Stimulated activated CD4-positive, alpha-beta T cell treated with anti-CD3 and anti-CD28 coated beads, Interleukin-2, amount 100 ng/mL, for 4 hours (primary cell): ENCODE measurements at places on chromosomes 7 and 10.

GRCh38 chr7:1638215-1638661 lies 31.8 kb upstream of the ELFN1 start:
- no peak for DNase-seq

DNA sequence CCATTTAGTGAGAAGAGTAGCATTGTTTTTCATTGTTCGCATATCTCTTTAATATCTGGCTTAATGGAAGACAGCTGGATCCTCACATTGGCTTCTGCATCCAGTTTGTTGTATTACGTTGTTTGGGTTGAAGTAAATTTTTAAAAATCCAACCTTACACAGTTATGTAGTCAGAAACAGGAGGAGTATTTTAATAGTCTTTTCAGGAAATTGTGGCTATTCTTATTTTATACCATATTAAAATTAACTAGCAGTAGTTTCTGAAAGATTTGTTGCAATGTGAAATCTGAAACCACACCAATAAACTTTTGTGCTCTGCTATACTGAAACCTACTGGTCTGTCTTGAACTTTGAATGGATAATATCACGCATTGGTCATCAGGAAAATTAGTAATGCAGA lies 27.9 kb downstream of the MYPN start:
- DNase-seq: no peak

DNA sequence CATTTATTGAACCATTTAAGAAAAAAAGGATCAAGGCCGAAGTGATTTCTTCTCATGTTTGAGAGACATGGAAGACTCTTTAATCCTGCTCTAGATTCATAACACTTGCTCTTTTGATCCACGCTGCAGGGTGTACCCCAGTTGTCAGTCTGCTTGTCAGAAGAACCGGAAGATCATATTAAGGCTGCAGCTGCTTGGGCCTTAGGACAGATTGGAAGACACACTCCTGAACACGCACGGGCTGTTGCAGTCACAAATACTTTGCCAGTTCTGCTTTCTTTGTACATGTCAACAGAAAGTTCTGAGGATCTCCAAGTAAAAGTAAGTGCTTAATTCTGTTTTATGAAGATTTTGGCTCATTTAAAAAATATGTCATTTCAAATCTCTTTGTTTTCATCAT lies 46.3 kb downstream of the SPAG6 start:
- no peak for DNase-seq

GRCh38 chr7:2729031-2729892 lies 41.3 kb downstream of the AMZ1 start:
- no peak for DNase-seq

DNA sequence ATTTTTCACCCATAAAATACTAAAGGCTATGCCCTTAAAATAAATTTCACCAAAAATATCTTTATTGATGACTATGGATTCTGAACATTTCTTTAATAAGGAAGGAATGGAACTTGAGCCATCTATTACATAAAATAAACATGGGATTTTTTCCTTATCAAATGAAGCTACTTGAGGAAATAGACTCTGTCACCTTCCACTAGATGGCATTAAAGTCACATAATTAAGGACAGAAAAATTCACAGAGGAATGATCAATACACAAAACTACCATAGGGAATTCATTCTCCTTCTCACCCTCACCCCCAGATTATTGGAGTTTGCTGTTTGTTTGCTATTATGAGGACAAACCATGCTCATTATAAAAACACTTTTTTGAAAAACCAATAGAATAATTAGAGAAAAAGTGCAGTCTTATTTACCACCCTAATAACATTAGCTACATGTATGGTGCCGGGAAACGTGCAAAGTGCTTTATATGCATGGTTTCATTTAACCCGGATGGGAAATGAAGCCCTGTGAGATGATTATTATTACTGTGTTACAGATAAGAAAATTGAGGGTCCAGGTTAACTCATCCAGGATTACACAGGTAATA lies 21.1 kb upstream of the FOXI2 start:
- no peak for DNase-seq

GRCh38 chr10:45451407-45451806 lies 77.4 kb downstream of the ALOX5 start:
- DNase-seq: no peak

GRCh38 chr7:77235276-77235675 lies 35.7 kb upstream of the FGL2 start:
- DNase-seq: no peak

DNA sequence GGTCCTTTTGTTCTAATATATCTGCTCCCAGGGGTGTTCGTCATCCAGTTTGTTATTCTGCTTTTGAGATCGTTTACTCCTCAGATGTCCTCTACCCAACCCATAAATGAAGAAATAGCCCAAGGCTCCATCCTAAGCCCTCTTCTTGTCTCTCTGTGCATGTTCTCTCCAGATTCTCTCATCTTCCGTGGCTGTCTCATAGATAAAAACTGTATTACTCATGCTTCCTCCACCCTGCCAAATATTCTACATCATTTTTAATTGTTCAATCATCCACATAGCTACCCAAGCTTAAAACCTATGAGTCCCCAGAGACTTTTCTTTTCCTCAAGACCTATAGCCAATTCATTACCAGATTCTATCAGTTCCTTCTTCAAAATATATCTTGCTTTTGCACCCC lies 44.9 kb downstream of the CAV1 start:
- no peak for DNase-seq

DNA sequence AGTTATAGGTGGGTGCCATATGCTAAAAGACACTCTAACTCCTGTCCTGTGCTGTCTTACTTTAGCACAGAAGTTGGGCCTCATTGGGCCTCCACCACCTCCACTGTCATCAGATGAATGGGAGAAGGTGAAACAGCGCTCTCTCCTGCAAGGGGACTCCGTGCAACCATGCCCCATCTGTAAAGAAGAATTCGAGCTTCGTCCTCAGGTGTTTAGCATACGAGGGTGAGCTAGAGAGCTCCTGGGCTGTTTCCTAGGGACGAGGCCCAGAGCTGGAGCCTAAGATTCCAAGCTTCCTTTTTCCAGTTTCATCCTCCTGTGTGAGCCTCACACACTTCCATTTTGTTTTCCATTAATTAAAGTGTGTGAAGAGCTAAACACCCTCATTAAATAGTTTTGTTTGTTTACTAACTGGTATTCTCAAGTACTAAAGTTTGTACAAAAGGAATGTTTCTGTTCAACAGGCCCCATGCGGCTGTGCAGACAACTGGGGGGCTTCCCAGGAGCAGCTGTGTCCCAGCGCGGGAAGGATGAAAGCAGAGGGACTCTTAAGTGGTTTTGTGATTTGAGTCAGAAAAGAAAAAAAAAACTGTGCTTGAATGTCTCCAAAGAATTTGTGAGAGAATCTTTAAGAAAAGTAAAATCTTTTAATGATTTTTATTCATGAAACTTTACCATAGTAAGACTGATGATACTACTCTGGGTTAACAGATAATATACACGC lies 14.1 kb downstream of the RNF32 start:
- no peak for DNase-seq

DNA sequence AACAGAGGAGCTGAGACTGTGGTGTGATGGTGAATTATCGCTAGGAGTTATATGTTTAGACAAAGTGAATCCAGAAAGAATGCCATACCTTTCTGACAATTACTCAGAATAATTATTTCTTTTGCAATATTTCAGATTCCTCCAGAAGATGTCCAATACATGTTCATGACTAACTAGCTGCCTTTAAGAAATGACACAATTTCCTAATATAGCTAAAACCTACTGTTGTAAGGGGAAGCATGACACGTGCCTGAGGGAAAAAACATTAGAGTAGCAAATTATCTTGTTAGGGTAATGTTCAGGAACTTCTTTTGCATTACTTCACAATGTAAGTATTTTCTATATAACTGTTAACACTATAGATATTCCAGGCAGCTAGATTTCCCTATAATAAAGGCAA lies 150.3 kb downstream of the COL28A1 start:
- no peak for DNase-seq

- DNase-seq: no peak
These were observed 42.3 kb downstream of the NRCAM start for GRCh38 chr7:108413782-108414492.

DNA sequence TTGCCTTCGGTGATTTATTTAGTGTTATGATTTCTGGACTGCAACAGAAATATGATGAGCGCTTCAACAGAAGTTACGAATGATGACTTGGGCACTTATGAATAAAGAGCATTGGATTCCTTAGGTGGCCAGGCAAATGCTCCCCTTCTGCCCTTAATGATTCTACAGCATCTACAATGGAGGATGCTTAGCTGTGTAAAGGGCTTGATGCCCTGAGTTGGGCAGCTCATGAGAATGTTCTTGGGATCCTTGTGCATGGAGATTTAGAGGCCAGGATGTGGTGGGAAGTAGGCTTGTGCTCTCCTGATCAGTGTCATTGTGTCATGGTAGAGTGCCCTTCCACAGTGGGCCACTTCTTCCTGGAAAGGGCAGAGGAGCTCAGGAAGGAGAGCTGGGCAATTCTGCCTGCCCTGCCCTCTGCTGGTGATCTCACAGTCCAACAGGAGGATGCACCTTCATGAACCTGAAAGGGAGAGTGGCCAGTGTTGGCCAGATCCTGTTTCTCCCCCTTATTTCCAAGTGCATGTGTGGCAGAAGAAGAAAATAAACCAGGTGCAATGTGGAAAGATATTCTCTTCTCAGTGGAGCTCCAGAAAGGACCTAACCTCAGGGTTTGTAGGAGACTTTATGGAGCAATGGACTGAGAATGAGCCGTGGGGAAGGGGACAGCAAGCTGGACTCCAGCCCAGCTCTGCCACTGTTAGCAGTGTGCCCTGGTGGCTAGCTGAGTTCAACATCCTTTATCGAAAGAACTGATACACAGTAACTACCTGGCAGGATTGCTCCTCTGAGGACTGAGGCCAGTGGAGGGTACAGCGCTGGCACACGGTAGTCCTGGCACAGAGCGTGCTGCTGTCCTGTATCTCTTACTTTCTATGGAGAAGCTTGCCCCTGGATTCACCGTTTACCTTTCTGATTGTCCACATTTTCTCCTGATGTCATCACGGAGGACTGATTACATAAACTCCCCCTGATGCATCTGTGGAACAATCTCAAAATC lies 182.9 kb downstream of the BMPER start:
- DNase-seq: no peak

DNA sequence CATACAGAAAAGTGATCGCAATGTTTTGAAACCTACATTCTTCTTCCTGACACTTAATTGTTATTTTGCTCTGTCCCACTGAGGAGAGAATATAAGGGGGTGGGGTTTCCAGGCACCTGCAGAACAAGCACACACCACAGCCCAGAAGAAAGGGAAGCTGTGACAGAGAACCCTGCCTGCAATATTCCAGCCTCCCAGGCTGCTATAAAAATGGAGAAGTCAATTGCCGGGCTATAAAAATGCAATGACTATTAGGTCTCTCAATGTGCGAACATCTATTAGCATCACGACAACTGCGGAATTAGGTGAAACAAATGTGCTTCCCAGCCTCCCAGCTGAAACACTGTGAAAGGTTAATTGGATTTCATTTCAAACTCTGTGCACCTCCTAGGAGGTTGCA lies 145.3 kb upstream of the FRMD4A start:
- no peak for DNase-seq

DNA sequence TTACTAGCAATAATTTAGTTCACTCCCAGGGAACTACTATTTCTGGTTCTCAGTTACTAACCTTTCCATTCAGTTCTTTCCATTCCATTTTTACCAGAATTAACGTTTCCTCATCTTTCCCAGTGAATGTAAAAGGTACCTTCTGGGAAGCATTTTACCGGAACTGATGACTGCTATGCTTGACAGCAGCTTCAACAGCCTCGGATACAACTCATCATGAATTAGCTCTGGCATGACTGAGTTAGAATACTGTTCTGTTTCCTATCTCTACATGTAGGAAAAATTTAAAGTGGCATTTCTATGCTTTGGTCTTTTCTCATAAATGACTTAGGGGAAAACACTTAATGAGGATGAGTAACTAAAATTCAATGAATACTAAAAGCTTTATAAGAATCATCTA lies 18.6 kb downstream of the TAS2R41 start:
- DNase-seq: no peak

DNA sequence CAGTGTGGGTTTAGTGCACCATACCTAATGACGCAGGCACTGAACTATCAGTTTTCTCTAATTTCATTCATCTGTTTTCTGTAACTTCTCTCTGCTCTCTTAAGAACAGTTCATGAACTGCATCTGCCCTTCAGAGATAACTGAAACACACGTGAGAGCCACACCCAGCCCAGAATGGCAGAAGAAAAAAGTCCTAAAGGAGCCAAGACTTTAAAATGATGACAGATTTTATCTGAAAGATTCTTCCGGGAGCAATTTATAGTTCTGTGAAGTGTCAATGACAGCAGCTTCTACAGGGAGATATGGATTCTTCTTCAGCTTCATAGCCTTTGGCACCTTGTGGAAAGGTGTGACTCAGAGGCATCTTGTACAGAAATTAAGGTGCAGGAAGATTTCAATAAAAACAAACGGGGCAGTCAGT lies 211.5 kb upstream of the SLC26A5 start:
- DNase-seq: no peak

GRCh38 chr10:26198119-26198518 lies 18.5 kb upstream of the GAD2 start:
- no peak for DNase-seq

- peak; percentile 92 for DNase-seq
These were observed 38.2 kb downstream of the PRSS2 start for GRCh38 chr7:142808802-142809583.

- no peak for DNase-seq
These were observed 116.8 kb downstream of the TRRAP start for GRCh38 chr7:98995111-98995510.

DNA sequence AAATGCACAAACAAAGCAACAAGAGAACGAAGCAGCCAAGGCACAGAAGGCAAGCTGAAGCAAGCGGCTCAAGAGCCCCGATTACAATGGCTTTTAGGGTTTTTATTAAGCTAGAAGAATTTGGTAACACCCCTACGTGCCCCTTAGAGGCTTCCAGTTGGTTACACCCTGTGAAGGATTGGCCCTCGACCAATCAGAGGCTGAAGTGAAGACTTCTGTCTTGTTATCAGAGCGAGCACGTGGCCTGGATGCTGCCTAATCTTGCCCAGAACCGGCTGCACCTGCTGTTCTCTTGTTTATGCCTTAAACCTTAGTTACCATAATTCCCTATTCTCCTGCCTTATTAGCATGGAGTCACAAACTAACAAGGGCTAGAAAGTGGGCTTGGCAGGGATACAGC lies 21.4 kb downstream of the KCNK18 start:
- no peak for DNase-seq

GRCh38 chr7:150778014-150778737 lies 22.0 kb downstream of the TMEM176B start:
- DNase-seq: no peak

DNA sequence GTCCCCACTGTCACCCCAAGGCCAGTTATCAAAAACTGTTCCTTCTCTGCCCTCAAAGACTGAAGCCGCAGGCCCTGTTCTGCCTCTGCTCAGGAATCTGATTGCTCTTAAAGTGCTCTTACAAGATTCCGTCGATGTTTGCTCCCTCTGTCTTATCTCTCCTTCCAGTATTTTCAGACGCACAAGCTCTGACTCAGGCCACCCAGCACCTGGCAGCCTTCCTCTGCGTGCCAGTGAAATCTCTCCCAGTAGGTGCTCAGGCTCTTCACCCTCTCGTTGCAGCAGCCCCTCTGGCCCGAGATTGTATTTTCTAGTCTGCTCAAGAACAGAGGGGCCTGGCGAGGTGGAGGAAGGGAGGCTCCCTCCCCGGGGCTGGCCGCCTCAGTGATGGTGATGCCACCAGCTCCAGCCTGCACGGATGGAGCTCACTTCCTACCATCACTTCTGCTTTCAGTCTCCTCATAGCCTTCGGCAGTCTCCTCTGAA lies 276.2 kb downstream of the USP6NL start:
- no peak for DNase-seq
